ENCODE measurements at places on chromosomes 5 and 9. TPM values are rescaled to one million over a fixed set of nuclear protein-coding genes. Genes with fewer than 3 reads are reported as not detected.

DNA sequence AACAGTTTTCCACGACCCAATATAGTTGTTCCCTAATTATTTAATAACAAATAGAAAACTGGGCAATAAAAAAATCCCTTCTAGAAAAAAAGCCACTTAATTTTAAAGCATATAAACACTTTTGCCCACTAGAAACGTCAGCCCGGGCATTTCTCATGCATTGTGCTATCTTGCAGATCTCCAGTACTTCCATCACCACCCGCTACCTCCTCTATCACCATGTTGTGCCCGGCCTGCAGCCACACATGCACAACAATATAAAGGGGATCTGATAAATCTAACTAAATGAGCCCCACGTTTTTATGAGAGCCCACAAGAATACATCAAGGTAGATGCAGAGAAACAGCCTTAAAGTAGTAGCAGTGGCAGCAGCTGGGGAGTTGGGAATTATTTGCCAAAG is 272.7 kb downstream of the MLLT3 start:
- H3K4me3 ChIP-seq: no peak overlapping the region
- H3K27ac ChIP-seq: no peak overlapping the region
- DNase-seq: no peak
- no peaks in the 10 kb centered on the region for H3K27me3 ChIP-seq
- peaks cover 9% of the 10 kb centered on the region for H3K4me1 ChIP-seq

Gene STK32A
- total RNA-seq: 8.4 TPM

GRCh38 chr9:76912636-76913275 is 6.8 kb upstream of the PRUNE2 start:
- no peak overlapping the region for H3K4me3 ChIP-seq
- H3K27ac ChIP-seq: no peak overlapping the region
- peak; percentile 23 for DNase-seq
- H3K4me1 ChIP-seq: no peaks in the 10 kb centered on the region

Gene SLC6A19
- not detected for total RNA-seq

- no peaks in the 10 kb centered on the region for H3K4me1 ChIP-seq
- no peak overlapping the region for H3K27ac ChIP-seq
- H3K36me3 ChIP-seq: no peaks in the 10 kb centered on the region
- no peak for DNase-seq
- no peak overlapping the region for H3K4me3 ChIP-seq
Measured at GRCh38 chr5:71880536-71880935, 161.5 kb downstream of the CARTPT start.

All from upper lobe of left lung (tissue), 6 donors.